ENCODE measurements at places on chromosomes 13 and 19.
A peak's percentile ranks its signal among the peaks of the same experiment; 100 is the strongest.

DNA sequence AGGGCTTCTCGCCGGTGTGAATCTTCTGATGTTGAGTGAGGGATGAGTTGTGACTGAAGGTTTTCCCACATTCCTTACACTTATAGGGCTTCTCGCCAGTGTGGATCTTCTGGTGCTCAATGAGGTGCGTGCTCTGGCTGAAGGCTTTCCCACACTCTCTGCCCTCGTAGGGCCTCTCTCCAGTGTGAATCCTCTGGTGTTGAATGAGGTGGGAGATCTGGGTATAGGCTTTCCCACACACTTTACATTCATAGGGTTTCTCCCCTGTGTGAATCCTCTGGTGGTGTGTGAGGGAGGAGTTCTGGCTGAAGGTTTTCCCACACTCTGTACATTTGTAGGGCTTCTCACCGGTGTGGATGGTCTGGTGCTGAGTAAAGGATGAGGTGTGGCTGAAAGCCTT, 33.2 kb downstream of the ZNF473 start:
- no peak for DNase-seq

GRCh38 chr13:36244073-36244472, 29.7 kb upstream of the SOHLH2 start:
- no peak for DNase-seq

- no peak for DNase-seq
Measured at GRCh38 chr19:5624018-5624663, 1.3 kb downstream of the SAFB start.

DNA sequence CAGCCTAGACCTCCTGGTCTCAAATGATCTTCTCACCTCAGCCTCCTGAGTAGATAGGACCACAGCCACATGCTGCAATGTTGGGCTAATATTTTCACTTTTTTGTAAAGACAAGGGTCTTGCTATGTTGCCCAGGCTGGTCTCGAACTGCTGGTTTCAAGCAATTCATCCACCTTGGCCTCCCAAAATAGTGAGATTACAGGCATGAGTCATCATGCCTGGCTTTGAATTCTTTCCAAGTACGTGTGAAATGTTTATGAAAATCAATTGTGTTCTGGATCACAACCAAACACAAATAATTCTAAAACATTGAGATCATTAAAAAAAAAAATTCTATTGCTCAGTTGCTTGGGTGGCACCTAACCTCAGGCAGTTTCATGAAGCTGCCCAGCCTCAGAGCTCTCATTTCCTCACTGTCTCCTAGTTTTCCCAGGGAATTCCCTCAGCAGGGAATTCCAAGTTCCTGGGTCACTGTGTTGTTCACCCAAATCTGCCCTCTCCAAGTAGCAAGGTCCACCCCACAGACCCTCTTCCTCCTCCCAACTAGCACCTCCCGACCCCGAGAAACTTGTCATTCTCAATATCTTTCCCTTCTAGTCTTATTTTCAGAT, 44.8 kb downstream of the ING1 start:
- DNase-seq, result no peak

DNA sequence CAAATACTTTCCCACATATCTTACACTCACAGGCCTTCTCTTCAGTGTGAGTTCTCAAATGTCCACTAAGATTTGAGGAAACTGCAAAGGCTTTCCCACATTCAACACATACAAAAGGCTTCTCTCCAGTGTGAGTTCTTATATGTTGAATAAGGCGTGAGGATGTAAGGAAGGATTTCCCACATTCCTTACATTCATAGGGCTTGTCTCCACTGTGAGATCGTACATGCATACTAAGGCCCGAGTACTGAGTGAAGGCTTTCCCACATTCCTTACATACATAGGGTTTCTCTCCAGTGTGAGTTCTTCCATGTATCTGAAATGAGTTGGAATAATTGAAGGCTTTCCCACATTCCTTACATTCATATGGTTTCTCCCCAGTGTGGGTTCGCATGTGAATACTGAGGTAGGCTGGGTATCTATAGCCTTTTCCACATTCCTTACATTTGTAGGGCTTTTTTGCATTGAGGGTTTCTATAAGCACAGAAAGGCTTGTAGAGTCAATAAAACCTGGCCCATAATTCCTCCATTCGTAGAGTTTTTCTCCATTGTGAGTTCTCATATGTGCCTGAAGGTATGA, 9.6 kb downstream of the ZNF426 start:
- DNase-seq, result no peak

GRCh38 chr13:22665506-22665905, 515.3 kb upstream of the SGCG start:
- DNase-seq, result no peak

DNA sequence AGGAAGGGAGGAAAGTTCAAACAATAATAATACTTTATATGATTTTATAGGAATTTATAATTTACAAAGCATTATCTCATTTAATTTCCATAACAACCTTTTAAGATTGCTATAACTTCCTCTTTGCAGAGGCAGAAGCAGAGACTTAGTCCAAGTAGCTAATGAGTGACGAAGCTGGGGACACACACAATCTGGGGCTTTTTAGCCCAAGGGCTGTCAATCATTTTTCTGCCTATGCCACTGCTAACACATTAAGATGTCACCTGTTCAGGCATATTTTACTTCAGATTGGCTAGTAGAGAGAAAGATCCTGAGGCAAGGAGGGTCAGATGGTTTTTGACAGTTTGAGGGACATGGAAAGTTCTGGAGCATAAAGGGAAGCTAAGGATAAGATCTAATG, 12.6 kb downstream of the SCEL start:
- no peak for DNase-seq

DNA sequence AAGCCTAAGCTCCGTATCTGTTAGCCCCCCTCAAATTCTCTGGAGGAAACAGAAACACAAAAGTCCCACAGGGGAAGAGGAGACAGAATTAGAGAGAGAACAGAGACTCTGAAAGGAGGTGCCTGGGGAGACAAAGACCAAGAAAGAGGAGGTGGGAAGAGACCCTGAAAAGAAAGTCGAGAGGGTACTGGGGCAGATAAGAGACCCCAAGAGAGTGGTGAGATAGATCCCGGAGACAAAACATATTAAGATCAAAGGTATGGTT, 915 bp upstream of the GRWD1 start:
- no peak for DNase-seq

DNA sequence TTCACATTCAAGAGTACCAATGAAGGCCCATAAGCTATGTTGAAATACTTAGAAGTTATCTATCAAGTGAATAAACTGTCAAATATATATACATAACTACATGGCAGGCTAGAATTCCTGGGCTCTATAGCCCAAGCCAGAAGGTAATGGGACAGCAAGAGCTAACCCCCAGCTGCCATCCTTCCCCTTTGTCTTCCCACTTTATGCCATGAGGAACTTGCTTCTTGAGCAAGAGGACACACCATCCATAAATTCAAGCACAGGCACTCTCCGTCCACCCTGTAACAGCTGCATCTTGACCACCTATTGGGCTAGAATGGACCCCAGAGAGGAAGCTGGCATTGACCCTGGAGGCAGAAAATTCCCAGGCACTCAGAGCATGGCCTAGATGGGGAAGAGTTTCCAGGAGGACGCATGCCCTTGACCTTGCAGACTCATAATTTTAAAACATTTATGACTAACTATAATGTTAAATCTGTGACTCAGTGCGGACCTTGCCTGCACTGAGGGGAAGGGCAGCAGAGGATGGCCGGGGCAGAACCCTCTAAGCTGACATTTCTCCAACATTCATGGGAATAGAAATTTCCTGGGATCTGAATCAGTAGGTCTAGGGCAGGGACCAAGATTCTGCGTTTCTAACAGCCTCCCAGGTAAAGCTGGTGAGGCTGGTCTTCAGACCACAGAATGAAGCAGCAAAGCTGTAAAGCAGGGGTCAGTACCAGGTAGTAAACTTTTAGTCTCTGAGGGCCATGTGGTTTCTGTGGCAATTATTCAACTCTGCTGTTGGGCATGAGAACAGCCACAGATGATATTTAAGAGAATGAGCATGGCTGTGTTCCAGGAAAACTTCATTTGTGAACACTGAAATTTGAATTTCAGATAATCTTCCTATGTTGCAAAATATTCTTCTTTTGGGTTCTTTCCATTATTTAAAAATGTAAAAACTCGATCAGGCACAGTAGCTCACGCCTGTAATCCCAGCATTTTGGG, 71.4 kb upstream of the CLDN10 start:
- no peak for DNase-seq

DNA sequence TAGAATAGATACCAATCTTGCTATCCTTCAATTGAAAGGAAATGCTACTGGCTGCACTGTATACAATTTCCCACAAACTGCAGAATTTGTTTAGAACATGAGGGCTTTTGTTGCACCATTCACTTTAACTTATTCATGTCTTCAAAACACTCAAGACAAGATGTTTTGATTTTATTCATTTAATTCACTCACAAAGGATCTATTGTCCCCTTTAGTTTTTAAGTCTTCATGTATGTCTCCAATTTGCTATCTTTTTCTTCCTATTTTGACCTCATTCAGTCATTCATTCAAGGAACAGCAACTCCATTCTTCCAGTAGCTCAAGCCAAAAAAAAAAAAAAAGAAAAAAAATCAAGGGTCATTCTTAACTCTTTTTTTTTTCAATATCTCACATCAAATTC, 130.6 kb upstream of the SOX21 start:
- DNase-seq, result no peak

DNA sequence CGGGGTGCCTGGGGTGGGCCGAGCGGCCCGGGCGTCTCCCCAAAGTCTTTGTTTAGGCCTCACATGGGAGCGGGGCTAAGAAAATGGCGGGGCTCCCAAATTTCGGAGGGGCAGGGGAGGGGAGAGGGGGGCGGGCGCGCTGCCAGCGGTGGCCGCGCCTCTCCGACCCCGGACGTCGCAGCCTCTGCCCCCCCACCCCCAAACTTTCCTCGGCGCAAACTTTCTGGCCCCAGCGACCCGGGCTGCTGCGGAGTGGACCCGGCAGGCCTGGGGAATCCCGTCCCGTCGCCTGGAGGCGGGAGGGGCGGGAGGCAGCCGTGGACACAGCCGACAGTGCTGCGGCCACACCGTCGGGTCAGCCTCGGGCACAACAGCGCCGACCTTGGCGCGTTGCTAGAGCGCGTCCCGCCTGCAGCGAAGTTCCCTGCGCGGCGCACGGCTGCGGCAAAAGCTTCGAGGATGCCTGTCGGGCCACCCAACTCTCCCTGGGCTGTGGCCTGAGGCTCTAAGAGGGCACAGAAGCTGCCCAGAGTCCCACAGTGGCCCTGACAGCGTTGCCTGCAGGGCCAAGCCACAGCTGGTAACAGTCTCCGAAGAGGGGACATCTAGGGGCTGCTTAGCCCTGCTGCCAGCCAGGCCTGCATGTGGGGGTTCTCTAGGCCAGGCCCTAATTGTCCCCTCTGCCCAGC, 1.3 kb downstream of the NFIX start:
- DNase-seq, result no peak

DNA sequence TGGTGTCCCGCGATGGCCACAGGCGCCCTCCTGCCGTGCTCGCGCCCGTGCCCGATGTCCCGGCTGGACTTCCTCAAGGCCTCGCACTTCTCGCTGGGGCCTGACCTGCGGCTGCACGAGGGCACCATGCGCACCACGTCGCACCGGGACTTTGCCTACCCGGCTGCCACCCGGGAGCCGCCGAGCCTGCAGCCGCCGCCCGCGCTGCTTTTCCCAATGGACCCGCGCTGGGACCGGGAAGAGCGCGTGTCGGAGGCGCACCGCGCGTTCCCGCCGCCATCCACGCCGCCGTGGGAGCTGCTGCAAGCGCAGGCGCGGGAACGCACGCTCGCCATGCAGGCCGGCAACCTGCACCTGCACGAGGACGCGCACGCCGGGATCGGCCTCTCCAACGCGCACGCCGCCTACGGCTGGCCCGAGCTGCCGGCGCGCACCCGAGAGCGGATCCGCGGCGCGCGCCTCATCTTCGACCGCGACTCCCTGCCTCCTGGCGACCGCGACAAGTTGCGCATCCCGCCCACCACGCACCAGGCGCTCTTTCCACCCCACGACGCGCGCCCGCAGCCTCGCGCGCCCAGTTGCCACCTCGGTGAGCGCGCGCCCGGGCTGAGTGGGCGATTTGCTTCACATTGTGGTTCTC, 12.1 kb upstream of the PEX11G start:
- DNase-seq, result peak; percentile 68

GRCh38 chr19:15869873-15870272, 28.0 kb downstream of the CYP4F2 start:
- DNase-seq, result no peak

- DNase-seq, result peak; percentile 3
Measured at GRCh38 chr19:23823952-23824389, 65.3 kb upstream of the ZNF681 start.
